Prostate gland (tissue), 2 donors: ENCODE measurements at places on chromosomes 2 and 18. TPM values are rescaled to one million over a fixed set of nuclear protein-coding genes. Genes with fewer than 3 reads are reported as not detected.

Gene MOGAT1
- not detected for total RNA-seq

Gene C2orf66
- 0.32 TPM for total RNA-seq

Gene CRACDL
- 20.8 TPM for total RNA-seq

Gene SLC35F5
- total RNA-seq: 69.7 TPM

Gene CDH20
- 0.68 TPM for total RNA-seq

Gene DCDC2C
- total RNA-seq: not detected

Gene OR6B2
- not detected for total RNA-seq

Gene IHH
- total RNA-seq: 3.2 TPM

Gene XIRP2
- total RNA-seq: 0.06 TPM

Gene TRIB2
- total RNA-seq: 72.3 TPM

- no peak for DNase-seq
- H3K4me1 ChIP-seq: no peaks in the 10 kb centered on the region
- no peaks in the 10 kb centered on the region for H3K36me3 ChIP-seq
- H3K27me3 ChIP-seq: no peaks in the 10 kb centered on the region
Observed at GRCh38 chr2:18721038-18721922, 131.9 kb upstream of the NT5C1B start.

GRCh38 chr2:170310876-170311502 lies 133.0 kb downstream of the MYO3B start:
- no peaks in the 10 kb centered on the region for H3K36me3 ChIP-seq
- no peak for DNase-seq
- H3K4me1 ChIP-seq: peaks cover 4% of the 10 kb centered on the region
- no peaks in the 10 kb centered on the region for H3K27me3 ChIP-seq

- H3K4me1 ChIP-seq: no peaks in the 10 kb centered on the region
- no peak overlapping the region for H3K27ac ChIP-seq
- H3K27me3 ChIP-seq: no peaks in the 10 kb centered on the region
- no peak overlapping the region for H3K4me3 ChIP-seq
Observed at GRCh38 chr18:49547701-49548100, 14.2 kb upstream of the LIPG start.

- H3K27ac ChIP-seq: no peak overlapping the region
- H3K27me3 ChIP-seq: no peaks in the 10 kb centered on the region
- H3K4me1 ChIP-seq: no peaks in the 10 kb centered on the region
Observed at GRCh38 chr2:137873536-137874244, 90.6 kb upstream of the HNMT start.

- no peaks in the 10 kb centered on the region for H3K4me1 ChIP-seq
- no peak overlapping the region for H3K4me3 ChIP-seq
- no peaks in the 10 kb centered on the region for H3K27me3 ChIP-seq
- H3K36me3 ChIP-seq: no peaks in the 10 kb centered on the region
Observed at GRCh38 chr18:50199346-50199855, 4.5 kb upstream of the MYO5B start.

DNA sequence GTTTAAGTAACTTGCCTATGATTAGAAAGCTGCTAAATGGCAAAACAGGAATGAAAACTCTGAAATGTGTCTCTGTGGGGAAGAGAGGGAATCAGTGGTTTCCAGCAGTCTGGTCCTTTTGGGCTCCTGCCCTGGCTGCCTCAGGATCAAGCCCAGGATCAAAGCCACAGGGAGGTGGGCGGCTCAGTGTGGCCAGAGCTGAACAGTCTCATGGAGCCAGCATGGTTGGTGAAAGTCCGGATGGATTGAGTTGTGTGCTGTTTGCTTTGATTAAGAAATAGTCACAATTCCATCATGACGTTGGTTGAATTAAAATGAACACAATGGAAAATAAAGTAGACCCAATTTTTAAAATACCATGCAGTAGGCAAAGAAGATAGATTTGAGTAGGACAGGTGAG lies 344.2 kb downstream of the LPIN1 start:
- H3K27me3 ChIP-seq: no peaks in the 10 kb centered on the region
- no peak overlapping the region for H3K4me3 ChIP-seq
- H3K27ac ChIP-seq: no peak overlapping the region
- no peaks in the 10 kb centered on the region for H3K4me1 ChIP-seq
- no peaks in the 10 kb centered on the region for H3K36me3 ChIP-seq
- no peak for DNase-seq

DNA sequence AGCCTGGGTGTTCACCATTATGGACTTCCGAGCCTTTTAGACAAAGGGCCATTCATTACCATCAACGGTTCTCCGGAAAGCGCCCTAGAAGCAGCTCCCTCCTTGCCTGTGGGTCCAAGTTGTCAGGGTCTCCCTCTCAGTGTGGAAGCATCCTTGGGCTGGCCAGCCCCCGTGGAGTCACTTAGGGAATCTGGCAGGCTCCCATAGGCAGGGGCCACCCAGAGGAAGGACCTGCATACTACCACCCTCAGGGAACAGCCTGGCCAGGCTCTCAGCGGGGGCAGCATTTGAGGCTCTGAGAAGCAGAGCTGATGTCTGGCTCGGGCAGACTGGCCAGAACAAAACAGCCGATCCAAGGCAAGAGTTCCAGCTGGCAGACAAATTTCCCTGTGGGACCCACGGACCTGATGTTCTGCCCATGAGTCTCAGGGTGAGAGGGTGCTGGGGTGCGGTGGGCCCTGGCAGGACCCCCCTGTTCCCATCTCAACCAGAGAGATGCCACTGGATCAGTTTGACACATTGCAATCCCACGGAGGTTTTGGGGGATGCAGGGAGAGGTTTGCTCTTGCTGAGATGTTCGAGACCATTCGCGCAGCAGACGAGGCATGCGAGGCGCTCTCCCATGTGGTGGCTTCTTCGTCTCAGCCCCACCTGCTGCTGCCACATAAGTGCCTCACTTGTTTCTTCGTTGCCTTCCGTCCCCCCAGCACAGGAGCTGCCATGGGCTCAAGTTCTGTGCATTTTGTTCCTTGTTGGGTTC lies 56.9 kb downstream of the ACKR3 start:
- no peak for DNase-seq
- H3K27ac ChIP-seq: no peak overlapping the region
- H3K27me3 ChIP-seq: no peaks in the 10 kb centered on the region
- H3K4me1 ChIP-seq: no peaks in the 10 kb centered on the region
- H3K36me3 ChIP-seq: no peaks in the 10 kb centered on the region
- H3K4me3 ChIP-seq: no peak overlapping the region

- no peak for DNase-seq
- H3K4me1 ChIP-seq: no peaks in the 10 kb centered on the region
Observed at GRCh38 chr2:223877721-223878410, 40.5 kb upstream of the AP1S3 start.

DNA sequence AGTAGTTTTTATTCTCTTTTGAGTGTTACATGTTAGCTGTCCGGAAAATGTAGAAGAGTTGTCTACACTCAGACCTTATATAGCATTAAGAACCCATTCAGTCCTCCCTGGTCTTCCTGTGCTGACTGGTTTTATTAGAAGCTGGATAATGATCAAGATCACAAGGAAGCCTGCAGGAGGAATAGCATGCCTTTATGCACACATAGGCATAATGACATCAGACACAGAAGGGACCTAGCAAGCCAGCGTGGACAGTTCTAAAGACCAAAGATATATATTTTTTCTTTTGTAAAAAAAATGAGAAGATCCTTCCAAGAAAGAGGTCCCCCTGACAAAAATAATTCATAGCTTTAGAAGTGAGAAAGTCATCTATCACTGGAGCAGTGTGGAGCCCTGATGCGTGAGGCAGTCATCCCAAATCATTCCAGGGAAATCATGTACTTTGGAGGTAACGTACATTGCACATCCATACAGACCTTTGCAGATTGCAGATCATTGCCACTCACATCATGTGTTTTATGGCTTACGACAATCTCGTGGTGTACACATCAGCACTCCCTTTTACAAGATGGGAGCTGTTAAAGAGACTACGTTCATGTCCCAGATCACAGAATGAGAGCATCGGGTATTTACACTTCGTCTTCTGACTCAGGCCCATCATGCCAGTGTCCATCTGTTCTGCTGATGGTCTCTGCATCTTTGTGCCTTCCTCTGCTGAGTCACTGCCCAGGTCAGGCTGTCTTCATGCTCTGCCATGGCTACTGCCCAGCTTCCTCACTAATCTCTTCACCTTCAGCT lies 334.0 kb downstream of the SOCS6 start:
- DNase-seq: no peak
- no peaks in the 10 kb centered on the region for H3K36me3 ChIP-seq
- no peak overlapping the region for H3K27ac ChIP-seq

GRCh38 chr18:57430079-57431001 lies 4.8 kb upstream of the ONECUT2 start:
- no peak overlapping the region for H3K4me3 ChIP-seq
- H3K27me3 ChIP-seq: peaks cover 31% of the 10 kb centered on the region
- no peak overlapping the region for H3K27ac ChIP-seq
- DNase-seq: no peak
- no peaks in the 10 kb centered on the region for H3K36me3 ChIP-seq

GRCh38 chr2:187552828-187553681 lies 1.2 kb downstream of the TFPI start:
- H3K27ac ChIP-seq: peak overlapping the region; percentile 28
- no peaks in the 10 kb centered on the region for H3K27me3 ChIP-seq
- no peaks in the 10 kb centered on the region for H3K4me1 ChIP-seq
- H3K36me3 ChIP-seq: no peaks in the 10 kb centered on the region
- DNase-seq: no peak

- no peak overlapping the region for H3K4me3 ChIP-seq
- H3K36me3 ChIP-seq: no peaks in the 10 kb centered on the region
- no peak for DNase-seq
- H3K27ac ChIP-seq: no peak overlapping the region
- H3K27me3 ChIP-seq: no peaks in the 10 kb centered on the region
Observed at GRCh38 chr18:78734614-78734945, 245.0 kb upstream of the SALL3 start.

DNA sequence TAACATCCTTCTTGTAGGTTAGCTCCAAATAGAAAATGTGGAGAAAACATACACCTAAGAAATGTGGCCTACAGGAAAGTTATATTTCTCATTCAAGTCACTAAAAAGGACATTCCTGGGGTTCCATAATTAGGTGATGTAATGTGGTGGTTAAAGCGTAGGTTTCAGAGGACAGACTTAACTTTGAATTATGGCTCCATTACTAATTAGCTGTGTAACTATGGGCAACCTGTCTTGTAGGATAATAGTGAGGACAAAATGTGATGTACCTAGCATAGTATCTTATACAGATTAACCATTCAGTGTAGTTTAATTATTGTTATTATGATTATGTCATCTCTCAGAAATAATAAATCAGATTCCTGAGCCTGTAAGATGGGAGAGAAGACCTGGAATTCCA lies 602.5 kb downstream of the TSN start:
- H3K27ac ChIP-seq: no peak overlapping the region
- H3K4me1 ChIP-seq: no peaks in the 10 kb centered on the region
- H3K4me3 ChIP-seq: no peak overlapping the region

GRCh38 chr2:180446492-180446891 lies 439.4 kb upstream of the CWC22 start:
- no peak overlapping the region for H3K27ac ChIP-seq
- no peaks in the 10 kb centered on the region for H3K36me3 ChIP-seq
- H3K27me3 ChIP-seq: no peaks in the 10 kb centered on the region
- H3K4me3 ChIP-seq: no peak overlapping the region

- H3K27ac ChIP-seq: peak within 1 kb of the TSS; percentile 93
- peaks cover 3% of the 10 kb centered on the region for H3K4me1 ChIP-seq
- no peaks in the 10 kb centered on the region for H3K36me3 ChIP-seq
- no peaks in the 10 kb centered on the region for H3K27me3 ChIP-seq
- DNase-seq: peak; percentile 97
- H3K4me3 ChIP-seq: peak within 1 kb of the TSS; percentile 94
Observed at GRCh38 chr2:190880378-190881083, at the start of gene GLS. Gene GLS, plus strand, starts transcription at chr2:190880821. Its CDS starts 264 bp downstream, at chr2:190881085.

GRCh38 chr2:169095621-169096105 lies 26.3 kb downstream of the DHRS9 start:
- peak; percentile 72 for DNase-seq

DNA sequence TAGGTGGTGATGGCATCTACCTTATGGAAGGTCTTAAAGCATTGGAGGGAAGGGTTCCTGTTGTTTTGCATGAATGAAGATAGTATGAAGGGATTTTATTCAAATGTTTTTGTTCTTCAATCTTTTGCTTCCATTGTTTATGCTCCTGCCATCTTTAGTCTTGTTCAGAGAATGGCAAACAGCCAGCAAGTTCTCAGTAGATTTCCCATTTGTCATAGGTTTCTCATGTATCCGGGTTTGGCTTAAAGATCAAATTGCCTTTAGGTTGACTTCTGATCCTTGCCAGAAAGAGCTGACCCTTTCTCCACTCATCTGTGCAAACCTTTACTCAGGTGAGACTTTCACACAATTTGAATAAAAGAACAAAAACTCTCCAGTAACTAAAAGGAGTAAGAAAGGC lies 44.2 kb upstream of the STAT4 start:
- no peaks in the 10 kb centered on the region for H3K4me1 ChIP-seq
- DNase-seq: no peak
- H3K27ac ChIP-seq: no peak overlapping the region
- no peaks in the 10 kb centered on the region for H3K36me3 ChIP-seq
- no peak overlapping the region for H3K4me3 ChIP-seq

GRCh38 chr2:19104503-19104902 lies 253.9 kb downstream of the OSR1 start:
- no peaks in the 10 kb centered on the region for H3K27me3 ChIP-seq
- H3K36me3 ChIP-seq: no peaks in the 10 kb centered on the region
- peak; percentile 36 for DNase-seq
- H3K4me1 ChIP-seq: peaks cover 10% of the 10 kb centered on the region

GRCh38 chr2:11387100-11387390 lies 42.6 kb upstream of the ROCK2 start:
- peak; percentile 31 for DNase-seq
- H3K27me3 ChIP-seq: no peaks in the 10 kb centered on the region
- H3K4me1 ChIP-seq: peaks cover 12% of the 10 kb centered on the region
- no peaks in the 10 kb centered on the region for H3K36me3 ChIP-seq

DNA sequence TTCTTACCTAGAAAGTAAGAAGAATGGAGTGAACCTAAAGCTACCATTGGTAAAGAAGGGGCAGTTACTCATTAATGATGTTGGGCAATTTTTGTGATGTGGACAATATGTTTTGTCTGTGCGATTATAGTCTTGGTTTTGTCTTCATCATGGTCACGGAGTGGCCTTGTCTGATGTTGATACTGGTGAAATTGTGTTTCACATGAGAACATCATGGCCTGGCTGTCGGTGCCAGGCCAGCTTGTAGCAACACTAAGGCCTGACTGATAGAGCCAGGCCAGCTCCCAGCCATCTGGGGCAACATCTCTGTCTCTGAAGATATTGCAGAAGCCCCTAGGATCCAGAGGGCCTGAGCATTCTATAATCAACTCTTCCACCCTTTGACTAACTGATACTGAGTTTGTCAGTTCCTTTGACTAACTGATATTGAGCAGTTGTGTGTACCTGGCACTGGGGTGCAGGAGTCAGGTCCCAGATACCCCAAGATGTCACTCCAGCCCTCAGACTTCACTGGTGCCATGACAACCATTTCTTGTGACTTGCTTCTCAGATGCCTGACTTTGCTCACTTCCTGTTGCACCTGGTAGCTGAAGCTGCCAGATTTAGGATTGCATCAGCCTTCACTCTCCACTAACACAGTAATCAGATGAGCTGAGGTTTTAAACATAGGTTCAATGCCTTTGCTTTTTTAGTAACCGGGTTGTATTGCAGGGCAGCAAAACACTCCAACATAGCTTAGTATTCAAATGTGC lies 62.5 kb downstream of the RPIA start:
- no peaks in the 10 kb centered on the region for H3K36me3 ChIP-seq
- H3K27me3 ChIP-seq: no peaks in the 10 kb centered on the region
- no peak overlapping the region for H3K4me3 ChIP-seq
- H3K4me1 ChIP-seq: no peaks in the 10 kb centered on the region
- no peak overlapping the region for H3K27ac ChIP-seq
- no peak for DNase-seq

GRCh38 chr2:228902176-228902575 lies 368.9 kb downstream of the PID1 start:
- no peak for DNase-seq
- no peaks in the 10 kb centered on the region for H3K27me3 ChIP-seq
- H3K36me3 ChIP-seq: no peaks in the 10 kb centered on the region

- no peaks in the 10 kb centered on the region for H3K27me3 ChIP-seq
- DNase-seq: no peak
- H3K4me1 ChIP-seq: no peaks in the 10 kb centered on the region
- H3K4me3 ChIP-seq: no peak overlapping the region
- H3K36me3 ChIP-seq: no peaks in the 10 kb centered on the region
- no peak overlapping the region for H3K27ac ChIP-seq
Observed at GRCh38 chr2:126642031-126642430, 13.9 kb upstream of the GYPC start.
